ENCODE measurements at places on chromosomes 16 and 17. TPM values are rescaled to one million over a fixed set of nuclear protein-coding genes. Genes with fewer than 3 reads are reported as not detected.

ACSM5 gene
- total RNA-seq = 0.17 TPM

CCDC200 gene
- total RNA-seq = not detected

RASL10B gene
- 25.3 TPM for total RNA-seq

NSMCE1 gene
- total RNA-seq = 44.8 TPM

RGS11 gene
- total RNA-seq = 1.8 TPM

CCL8 gene
- not detected for total RNA-seq

WNT3 gene
- 14.1 TPM for total RNA-seq

DNA sequence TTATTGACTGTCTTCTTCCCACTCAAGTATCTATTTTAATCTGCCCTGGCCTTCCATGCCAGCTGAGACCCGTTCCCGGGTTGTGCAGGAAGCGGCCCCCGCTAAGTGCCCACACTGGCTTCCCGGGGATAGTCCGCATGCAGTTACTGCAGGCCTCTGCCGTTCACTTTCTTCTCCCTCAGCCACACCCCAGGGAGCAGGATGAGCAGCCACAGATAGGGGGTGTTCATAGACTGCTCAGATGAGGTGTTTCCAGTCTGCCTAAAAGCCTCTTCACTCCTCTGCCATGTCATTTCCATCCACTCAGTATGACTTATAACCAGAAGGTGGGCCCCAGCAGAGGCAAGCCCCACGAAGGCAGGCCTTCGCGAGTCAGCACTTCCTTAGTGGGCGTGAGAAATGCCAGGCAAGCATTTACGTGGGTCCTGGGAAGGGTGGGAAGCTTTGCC, 7.7 kb downstream of the MED9 start:
- no peak overlapping the region for H3K27ac ChIP-seq
- no peaks in the 10 kb centered on the region for H3K27me3 ChIP-seq
- H3K4me3 ChIP-seq = no peak overlapping the region
- H3K36me3 ChIP-seq = peaks cover 35% of the 10 kb centered on the region
- DNase-seq = no peak
- H3K4me1 ChIP-seq = no peaks in the 10 kb centered on the region

GRCh38 chr16:24124291-24124690, 131.8 kb upstream of the CACNG3 start:
- DNase-seq = no peak
- no peak overlapping the region for H3K4me3 ChIP-seq
- no peaks in the 10 kb centered on the region for H3K27me3 ChIP-seq
- no peak overlapping the region for H3K27ac ChIP-seq
- no peaks in the 10 kb centered on the region for H3K36me3 ChIP-seq
- peaks cover 35% of the 10 kb centered on the region for H3K4me1 ChIP-seq

DNA sequence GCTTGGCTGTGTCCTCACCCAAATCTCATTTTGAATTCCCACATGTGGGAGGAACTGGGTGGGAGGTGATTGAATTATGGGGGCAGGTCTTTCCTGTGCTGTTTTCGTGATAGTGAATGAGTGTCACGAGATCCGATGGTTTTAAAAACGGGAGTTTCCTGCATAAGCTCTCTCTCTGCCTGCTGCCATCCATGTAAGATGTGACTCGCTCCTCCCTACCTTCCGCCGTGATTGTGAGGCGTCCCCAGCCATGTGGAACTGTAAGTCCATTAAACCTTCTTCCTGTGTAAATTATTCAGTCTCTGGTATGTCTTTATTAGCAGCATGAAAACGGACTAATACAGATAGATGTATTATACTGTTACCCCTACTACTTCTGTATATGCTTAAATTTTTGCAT, 3.6 kb downstream of the SPATA33 start:
- H3K27ac ChIP-seq = no peak overlapping the region
- DNase-seq = no peak
- peaks cover 70% of the 10 kb centered on the region for H3K36me3 ChIP-seq
- H3K27me3 ChIP-seq = peaks cover 4% of the 10 kb centered on the region

DNA sequence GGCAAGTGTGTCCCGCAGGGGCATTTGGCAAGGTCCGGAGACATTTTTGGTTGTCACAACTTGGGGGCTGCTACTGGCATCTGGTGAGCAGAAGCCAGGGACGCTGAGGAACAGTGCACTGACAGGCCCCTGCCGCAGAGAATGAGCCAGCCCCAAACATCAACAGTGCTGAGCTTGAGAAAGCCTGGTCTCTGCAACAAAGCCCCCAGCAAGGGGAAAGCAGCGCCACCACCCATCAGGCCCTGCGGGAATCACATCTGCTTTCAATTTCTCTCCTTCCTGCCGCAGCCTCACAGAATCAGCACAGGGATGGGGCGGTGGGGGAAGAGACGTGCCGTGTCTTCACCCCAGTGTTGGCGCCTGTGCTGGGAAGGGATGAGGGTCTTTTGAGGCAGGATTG, 14.8 kb upstream of the PRPSAP1 start:
- DNase-seq = no peak
- H3K27ac ChIP-seq = no peak overlapping the region
- peaks cover 26% of the 10 kb centered on the region for H3K4me1 ChIP-seq
- H3K36me3 ChIP-seq = no peaks in the 10 kb centered on the region
- H3K4me3 ChIP-seq = no peak overlapping the region

- no peaks in the 10 kb centered on the region for H3K27me3 ChIP-seq
- H3K27ac ChIP-seq = no peak overlapping the region
- H3K36me3 ChIP-seq = peaks cover 4% of the 10 kb centered on the region
- DNase-seq = no peak
- H3K4me1 ChIP-seq = peaks cover 6% of the 10 kb centered on the region
These were observed 73.1 kb upstream of the CDC42EP4 start for GRCh38 chr17:73384926-73385325.

DNA sequence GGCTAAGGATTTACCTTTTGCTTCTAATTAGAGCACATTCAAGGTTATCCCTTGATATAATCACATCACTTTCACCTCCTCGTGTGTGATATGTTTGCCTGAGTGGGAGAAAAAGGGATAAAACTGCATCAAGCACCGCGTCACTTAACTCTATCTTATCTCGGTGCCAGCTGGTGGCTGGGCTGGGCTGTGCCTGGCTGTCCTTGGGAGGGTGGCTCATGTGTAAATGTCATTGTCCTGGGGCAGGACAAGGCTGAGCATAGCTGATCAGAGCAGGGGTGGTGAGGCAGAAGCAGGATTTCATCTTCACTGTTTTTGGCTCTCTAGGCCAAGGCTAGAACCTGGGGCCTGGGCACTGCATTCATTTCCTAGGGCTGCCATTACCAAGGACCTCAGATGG, 105.3 kb downstream of the RAP1GAP2 start:
- H3K36me3 ChIP-seq = peaks cover 32% of the 10 kb centered on the region
- no peak for DNase-seq
- no peak overlapping the region for H3K4me3 ChIP-seq

DNA sequence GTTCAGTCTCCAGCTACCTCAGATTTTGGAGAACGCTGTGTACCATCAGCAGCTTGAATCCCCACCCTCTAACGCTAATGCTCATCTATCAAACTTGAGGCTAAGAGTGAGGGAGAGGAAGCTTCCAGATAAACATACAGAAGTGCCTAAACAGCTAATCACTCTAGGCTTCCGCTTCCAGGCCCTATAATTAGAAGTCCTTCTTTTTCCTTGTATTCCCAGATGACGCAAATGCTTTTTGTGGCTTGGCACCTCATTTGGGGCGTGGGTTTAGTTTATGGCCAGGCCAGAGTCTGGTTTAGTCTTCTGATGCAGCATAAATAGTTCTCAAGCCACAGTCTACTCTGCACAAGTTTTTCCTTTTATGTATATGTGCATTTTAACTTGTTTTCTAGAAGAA, 263.4 kb downstream of the BCAS3 start:
- H3K4me1 ChIP-seq = no peaks in the 10 kb centered on the region
- DNase-seq = no peak
- H3K27ac ChIP-seq = no peak overlapping the region
- H3K36me3 ChIP-seq = no peaks in the 10 kb centered on the region
- H3K4me3 ChIP-seq = no peak overlapping the region
- H3K27me3 ChIP-seq = no peaks in the 10 kb centered on the region

GRCh38 chr16:64109241-64109640, 1012.6 kb downstream of the CDH11 start:
- no peaks in the 10 kb centered on the region for H3K36me3 ChIP-seq
- no peaks in the 10 kb centered on the region for H3K27me3 ChIP-seq
- no peak overlapping the region for H3K27ac ChIP-seq
- H3K4me1 ChIP-seq = peaks cover 3% of the 10 kb centered on the region
- no peak for DNase-seq
- H3K4me3 ChIP-seq = no peak overlapping the region

DNA sequence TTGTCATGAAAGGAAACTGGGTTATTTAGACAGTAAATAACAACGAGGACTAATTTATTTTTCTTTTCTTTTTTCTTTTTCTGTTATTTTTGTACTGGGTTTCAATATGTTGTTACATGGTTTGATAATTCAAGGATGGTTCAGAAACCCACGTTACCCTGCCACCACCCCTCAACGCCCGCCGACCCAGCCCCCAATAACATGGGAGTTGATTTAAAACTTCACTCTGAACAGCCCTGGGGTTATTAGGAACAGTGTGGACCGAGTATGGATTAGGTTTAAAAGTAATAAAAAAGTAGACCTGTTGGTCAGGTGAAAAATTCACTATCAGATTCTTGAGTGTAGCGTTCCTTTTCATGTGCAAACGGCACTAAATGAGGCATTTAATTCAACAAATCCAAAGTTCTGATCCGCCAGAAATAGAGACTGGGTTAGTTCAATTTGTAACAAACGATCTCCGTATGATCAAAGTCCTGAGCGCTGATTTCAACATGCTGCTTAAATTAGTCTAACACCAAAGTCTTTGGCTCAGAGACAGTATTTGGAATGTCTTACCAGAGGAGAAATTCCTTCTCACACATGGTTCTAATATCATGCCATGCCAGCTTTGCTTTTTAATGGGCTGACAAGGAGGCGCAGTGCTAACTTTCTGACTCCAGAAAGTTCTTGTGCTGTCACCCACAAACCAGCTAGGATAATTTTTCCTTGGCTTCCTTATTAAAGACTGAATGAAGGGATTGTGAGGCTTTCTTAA, 173.1 kb upstream of the IRX3 start:
- no peak for DNase-seq
- no peaks in the 10 kb centered on the region for H3K27me3 ChIP-seq
- H3K27ac ChIP-seq = no peak overlapping the region
- no peak overlapping the region for H3K4me3 ChIP-seq

DNA sequence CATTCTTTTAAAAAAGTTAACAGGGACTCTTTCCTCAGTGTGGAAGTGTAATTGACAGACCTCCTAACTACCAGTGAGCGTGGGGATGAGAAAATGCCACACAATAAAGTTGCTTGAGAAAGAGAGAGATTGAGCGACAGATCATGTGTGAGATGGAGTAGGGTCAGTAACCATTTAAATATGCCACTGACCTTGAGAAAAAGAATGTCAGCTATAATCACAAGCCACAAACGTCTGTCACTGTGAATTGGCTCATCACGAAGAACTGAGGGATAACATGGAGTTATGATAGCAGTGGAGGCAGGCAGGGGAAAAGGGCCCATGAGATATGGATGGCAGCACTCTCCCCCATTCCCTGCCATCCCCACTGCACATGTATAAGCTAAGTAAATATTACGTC, 253.9 kb downstream of the SLC39A11 start:
- H3K4me1 ChIP-seq = peaks cover 3% of the 10 kb centered on the region
- H3K4me3 ChIP-seq = no peak overlapping the region
- H3K27me3 ChIP-seq = no peaks in the 10 kb centered on the region

DNA sequence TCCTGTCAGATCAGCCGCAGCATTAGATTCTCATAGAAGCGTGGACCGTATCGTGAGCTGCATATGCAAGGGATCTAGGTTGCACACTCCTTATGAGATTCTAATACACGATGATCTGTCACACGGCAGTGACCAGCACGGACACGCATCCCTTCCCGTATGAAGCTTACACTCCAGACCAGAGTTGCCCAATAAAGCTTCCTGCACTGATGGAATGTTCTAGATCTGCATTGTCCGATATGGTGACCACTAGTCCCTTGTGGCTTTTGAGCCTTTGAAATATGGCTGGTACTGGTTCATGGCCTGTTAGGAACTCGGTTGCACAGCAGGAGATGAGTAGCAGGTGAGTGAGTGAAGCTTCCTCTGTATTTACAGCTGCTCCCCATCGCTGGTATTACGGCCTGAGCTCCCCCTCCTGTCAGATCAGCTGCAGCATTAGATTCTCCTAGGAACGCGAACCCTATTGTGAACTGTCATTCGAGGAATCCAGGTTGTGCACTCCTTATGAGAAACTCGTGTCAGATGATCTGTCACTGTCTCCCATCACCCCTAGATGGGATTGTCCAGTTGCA, 49.8 kb upstream of the ZCCHC14 start:
- no peak overlapping the region for H3K4me3 ChIP-seq
- H3K27me3 ChIP-seq = peaks cover 6% of the 10 kb centered on the region
- peaks cover 11% of the 10 kb centered on the region for H3K36me3 ChIP-seq

DNA sequence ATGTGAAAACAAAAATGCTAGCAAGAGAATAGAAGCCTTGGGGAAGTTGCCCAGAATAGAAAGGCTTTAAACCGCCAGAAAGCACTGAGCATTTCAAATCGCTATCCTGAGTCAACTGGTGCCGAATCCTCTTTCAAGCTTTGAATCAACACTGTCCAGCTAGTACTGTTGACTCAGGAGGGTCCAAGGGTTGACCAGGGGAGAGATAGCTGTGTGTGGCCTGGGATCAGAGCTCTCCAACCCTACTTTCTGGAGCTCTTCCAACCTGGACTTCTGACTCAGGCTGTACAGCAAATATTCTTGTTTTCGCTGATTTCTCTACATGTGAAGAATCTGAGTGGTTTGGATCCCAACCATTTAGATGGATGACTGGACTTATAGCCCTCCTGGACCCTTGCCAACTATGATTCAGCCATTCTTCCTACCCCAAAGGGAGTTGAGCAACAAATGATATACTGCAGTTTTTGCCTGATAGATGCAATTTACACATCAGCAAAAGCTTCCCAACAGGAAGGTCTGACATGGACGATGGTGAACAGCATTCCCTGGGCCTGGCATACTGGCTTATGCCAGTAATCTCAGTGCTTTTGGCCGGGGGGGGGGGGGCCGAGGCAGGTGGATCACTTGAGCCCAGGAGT, 154.0 kb upstream of the SDK2 start:
- no peaks in the 10 kb centered on the region for H3K36me3 ChIP-seq
- H3K27ac ChIP-seq = no peak overlapping the region
- peaks cover 29% of the 10 kb centered on the region for H3K4me1 ChIP-seq
- no peak overlapping the region for H3K4me3 ChIP-seq
- peaks cover 22% of the 10 kb centered on the region for H3K27me3 ChIP-seq

DNA sequence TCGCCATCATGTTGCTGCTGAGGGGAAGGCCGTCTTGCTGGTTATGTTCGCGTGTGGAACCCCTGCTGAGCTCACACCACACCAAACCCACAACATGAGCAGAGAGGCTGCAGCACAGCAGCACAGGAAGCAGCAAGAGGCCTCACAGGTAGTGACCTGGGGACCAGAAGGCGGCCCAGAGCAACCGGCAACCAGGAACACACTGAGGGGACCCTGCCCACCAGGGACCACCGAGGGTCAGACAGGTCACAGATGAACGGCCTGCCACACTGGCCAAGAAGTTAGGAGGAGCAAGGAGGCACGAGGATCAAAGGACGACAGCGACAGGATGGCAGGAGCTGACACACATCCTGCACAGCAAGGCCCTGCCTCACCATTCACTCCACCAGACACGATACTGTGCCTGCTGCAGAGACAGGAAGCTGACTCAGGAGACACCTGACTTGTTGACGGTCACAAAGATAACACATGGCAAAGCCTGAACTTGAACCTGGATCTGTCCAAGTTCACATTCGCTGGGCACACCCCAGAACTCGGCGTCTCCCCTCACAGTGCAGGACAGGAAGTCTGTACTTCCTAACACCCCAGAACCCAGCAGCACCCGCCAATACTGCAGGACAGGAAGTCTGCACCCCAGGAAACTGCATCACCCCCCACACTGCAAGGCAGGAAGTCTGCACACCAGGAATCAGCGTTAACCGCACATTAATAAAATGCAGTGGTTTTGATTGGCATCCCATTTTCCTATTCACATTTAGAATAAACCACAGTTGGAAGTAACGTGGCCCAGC, 98.5 kb downstream of the ZNF778 start:
- H3K27me3 ChIP-seq = no peaks in the 10 kb centered on the region
- peaks cover 62% of the 10 kb centered on the region for H3K4me1 ChIP-seq
- no peak for DNase-seq
- peak overlapping the region; percentile 76 for H3K27ac ChIP-seq
